ENCODE measurements at places on chromosomes 2 and 18.
A peak's percentile ranks its signal among the peaks of the same experiment; 100 is the strongest.

DNA sequence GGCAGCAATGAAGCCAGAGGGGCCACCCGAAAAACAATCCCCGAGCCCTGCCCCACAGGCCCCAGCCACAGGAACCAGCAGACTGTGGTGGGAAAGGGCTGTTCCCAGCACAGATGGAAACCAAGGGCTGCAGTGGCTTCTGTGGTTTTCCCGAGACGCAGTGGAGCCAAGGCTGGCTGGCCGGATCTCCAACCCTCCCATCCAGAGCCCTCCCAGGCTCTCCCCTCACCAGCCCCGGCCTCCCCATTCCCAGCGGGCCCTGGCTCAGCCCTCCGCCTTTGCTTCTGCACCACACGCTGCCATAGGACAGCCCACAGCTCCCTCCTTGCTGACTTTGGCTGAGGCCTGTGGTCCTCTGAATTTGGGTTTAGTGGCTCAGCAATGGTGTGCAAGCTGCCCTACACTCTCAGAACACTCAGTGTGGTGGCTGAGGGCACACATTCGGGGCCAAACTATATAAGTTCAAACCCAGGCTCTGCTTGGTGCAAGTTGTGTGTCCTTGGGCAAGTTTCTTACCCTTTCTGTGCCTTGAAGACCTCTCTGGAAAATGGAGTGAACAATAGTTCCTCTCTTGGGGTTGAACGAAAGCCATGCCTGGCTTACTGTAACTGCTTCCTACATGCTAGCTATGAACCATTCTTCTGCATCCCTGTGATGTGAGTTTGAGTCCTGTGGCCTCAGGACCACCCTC lies 200.1 kb downstream of the SMAD7 start:
- DNase-seq: no peak

DNA sequence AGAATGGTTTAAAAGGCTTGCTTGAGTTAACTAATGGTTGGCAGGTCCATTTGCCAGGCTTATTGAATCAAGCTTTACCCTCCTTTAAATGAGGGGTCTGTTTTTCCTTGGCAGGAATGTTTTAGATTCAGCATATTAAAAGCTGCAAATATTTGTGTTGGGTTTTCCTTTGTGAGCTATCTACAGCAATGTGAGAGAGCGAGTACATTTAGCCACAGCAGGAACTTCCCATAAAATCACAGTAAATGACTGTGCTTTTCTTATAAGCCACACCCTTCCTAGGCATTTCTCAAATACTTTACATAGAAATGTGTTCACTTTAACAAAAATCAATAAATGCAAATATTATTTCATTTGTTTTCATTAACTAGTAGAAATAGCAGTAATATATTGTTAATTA lies 23.9 kb downstream of the CALCRL start:
- peak; percentile 24 for DNase-seq

GRCh38 chr18:69885841-69886531 lies 61.7 kb downstream of the CD226 start:
- no peak for DNase-seq

DNA sequence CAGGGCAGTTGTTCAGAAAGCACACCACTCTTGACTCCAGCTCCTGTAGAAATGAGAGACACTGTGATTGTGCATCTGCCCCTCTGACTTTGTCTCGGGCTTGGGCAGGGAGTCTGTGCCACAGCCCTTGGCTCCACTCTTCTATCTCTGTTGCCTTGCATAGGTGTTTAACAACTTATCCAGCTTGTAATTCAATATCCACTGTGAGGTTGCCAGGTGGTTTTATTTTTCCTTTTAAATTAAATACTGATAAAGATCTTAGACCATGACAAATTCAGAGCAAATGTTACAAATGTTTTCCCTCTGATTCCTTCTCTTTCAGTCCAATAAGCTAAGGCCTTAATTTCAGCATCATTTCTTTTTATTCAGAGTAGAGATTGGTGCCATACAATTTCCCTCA lies 421.7 kb downstream of the STK39 start:
- DNase-seq: peak; percentile 15

- no peak for DNase-seq
Measured at GRCh38 chr2:88070055-88070454, 2.4 kb downstream of the SMYD1 start.

GRCh38 chr2:191739194-191739593 lies 61.3 kb downstream of the NABP1 start:
- no peak for DNase-seq

DNA sequence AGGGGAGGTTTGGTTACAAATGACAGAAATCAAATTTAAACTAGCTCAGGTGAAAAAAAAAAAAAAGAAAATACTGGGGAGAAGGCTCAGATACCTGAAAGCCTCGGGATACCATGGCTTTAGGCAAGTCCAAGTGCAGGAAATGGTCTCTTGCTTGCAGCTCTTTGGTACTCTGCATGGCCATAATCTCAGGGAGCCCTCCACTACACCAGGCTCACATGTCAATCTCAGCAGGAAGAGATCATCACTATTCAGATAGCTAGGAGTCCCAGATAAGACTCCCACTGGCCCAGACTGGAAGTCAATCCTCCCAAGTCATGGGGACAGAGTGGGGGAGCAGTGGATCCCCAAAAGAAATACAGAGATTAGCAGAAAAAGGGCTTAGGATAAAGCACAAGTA lies 64.8 kb upstream of the RALBP1 start:
- DNase-seq: no peak

GRCh38 chr18:64097497-64097896 lies 51.4 kb downstream of the LINC00305 start:
- peak; percentile 5 for DNase-seq

- DNase-seq: no peak
Measured at GRCh38 chr18:54873884-54874255, 45.6 kb downstream of the RAB27B start.

GRCh38 chr2:164535280-164536025 lies 85.8 kb downstream of the GRB14 start:
- no peak for DNase-seq

DNA sequence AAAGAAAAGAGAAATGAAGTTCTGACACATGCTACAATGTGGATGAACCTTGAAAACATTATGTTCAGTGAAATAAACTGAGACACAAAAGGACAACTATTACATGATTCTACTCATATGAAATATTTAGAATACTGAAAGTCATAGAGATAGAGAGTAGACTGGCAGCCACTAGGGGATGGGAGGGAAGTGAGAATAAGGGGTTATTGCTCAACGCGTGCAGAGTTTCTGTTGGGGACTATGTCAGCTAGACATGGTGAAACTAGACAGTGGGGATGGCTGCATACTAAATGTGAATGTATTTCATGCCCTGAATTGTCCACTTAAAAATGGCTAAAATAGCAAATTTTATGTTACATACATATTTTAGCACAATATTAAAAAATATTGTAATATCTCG lies 108.7 kb upstream of the ATL2 start:
- DNase-seq: no peak

DNA sequence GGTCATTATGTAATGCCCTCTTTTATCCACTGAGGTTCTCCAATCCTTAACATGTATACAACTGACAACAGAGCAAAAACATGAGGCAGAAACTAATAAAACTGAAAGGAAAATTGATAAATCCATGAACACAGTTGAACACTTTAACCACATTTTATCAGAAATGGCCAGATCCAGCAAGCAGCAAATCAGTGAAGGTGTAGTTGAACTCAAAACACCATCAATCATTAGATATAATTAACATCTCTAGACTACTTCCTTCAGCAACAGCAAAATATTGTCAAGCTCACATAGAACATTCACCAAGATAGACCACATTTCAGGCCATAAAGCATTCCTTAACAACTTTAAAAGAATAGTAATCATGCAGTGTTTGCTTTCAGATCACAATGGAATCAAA lies 72.9 kb downstream of the HS6ST1 start:
- DNase-seq: no peak

DNA sequence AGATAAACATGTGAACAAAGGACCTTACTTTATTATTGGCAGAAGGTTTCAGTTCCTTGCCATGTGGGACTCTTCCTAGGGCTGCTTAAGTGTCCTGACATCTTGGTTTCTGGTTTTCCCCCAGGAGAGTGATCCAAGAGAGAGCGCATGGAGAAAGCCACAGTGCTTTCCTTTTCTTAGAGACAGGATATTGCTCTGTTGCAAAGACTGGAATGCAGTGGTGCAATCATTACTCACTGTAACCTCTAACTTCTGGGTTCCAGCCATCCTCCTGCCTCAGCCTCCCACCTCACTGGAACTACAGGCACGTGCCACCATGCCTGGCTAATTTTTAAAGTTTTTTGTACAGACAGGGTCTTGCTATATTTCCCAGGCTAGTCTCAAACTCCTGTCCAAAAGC lies 38.1 kb upstream of the TCF7L1 start:
- DNase-seq: no peak

- DNase-seq: peak; percentile 70
Measured at GRCh38 chr2:119694845-119695521, 16.0 kb downstream of the TMEM177 start.

DNA sequence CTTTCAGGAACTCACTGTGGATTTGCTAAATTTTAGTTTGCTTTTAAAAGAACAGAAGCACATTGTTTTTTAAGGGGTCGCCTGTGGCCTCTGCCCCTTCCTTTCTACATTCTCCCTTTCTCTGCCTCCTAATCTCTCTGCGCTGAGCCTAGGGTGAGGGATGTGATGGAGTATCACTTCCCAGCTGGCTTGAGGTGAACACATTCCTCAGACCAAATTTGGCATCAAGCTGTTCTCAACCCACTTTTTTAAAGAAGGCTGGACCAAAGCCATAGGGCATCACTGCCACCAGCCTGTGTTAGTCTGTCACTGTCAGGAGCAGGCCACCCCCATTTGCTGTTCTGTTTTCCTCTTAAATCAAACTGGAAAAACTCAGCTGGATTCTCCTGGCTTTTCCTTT lies 27.4 kb downstream of the EIF4E2 start:
- DNase-seq: no peak

DNA sequence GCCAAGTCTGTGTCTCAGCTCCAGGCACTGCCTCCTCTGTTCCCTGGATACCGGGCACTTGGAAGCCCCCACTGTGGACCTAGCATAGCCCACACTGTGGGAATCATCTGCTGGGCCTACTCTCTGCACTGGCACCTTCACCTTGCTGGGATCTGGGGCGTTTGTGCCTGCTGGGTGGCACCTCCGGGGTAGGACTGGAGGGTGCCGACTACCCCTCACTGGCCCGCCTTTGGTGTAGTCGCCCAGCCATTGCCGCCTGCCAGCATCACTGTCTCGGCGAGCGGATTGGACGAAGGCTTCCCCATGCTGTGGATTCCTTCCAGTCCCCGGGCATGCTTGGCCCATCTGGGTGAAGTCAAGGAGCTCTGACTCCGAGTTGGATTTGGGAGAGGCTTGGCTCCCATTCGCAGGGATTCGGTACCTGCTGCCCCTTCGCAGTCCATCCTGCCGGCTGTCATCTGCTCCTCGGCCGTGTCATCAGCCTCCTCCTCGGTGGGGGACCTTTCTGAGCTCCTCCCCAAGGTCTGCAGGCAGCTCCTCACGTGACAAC lies 180.6 kb upstream of the HDAC4 start:
- no peak for DNase-seq

DNA sequence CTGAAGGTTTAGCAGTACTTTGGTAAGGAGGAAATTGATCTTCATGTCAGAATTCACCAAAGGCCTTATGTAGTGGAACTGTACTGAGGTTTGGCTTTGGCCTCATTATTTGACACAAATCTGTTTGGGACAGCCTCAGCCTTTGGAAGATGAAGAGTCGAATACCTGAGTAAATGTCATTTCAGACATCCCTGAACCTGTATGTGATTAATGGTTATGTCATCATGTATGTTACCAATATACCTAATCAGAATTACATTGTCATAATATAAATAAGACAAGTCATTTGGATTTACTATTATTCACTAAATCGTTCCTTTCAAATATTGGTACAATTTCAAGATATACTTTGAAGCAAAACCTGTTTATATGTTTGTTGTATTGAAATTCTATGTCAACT lies 10.6 kb upstream of the ABCA12 start:
- no peak for DNase-seq

DNA sequence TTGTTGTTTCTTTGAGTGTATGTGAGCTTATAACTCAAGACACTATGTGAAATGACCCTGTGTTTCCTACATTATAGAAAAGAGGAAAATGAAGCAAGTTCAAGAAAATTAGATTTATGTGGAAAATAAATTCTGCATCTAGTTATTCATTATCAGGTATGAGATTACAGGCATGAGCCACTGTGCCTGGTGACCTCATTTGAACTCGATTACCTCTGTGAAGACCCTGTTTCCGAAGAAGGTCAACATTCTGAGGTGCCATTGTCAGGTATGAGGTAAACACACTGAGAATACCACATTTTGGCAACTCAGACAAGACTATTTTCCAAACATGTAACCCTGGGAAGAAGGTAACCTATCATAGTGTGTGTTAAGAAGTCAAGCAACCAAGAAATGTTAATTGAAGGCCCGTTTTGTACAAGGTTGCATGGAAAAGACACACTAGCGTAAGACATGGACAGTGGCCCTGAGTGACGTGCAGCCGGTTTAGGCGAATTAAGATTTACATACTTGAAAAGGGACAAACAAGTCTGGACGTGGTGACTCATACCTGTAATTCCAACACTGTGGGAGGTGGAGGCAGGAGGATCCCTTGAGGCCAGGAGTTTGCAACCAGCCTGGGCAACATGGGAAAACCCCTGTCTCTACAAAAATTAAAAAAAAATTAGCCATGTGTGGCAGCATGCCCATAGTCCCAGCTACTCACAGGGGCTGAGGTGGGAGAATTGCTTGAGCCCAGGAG lies 186.6 kb downstream of the NEDD4L start:
- DNase-seq: no peak

- DNase-seq: peak; percentile 22
Measured at GRCh38 chr18:65091744-65092329, 659.0 kb upstream of the CDH7 start.

Measured in adipocyte (in vitro differentiated cells).